ENCODE measurements at places on chromosomes 5 and 9.

DNA sequence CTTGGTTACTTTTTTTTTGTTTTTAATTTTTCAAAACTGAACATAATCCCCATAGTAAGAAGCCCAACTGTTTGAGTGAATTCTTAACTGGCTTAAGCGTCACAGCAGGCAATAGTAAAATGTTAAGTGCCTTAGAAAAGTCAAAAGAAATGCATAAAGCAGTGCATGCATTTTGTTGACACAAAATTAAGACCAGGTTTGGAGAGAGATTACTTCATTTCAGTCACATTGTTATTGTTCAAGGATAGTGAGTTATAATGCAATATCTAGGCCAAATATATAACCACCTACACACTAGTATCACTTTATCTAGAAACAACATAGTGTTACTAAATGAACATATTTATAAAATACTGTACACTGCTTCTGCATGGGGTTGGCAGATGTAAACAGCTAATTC lies 116.9 kb upstream of the KLF9 start:
- no peak for DNase-seq

DNA sequence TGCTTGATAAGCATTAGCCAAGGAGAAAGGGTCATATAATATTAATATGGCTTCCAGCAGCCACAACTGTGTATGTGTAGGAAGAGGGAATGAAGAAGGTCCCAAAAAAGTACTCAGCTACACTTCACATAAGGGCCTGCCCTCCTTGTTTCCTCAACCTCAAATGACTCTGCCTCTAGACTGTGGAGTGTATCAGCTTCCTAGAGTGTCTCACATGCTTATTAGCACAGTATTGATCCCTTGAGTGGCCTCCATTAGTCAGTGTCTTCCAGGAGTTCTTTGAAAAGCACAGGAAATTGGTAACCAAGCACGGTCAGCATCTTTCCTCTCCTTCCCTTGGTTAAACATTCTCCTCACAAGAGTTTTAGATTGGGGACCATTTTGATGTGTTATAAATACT lies 190.4 kb upstream of the ATP10B start:
- no peak for DNase-seq

GRCh38 chr5:87770601-87771121 lies 357.9 kb upstream of the CCNH start:
- DNase-seq, result no peak

- no peak for DNase-seq
These were observed 77.7 kb downstream of the NTNG2 start for GRCh38 chr9:132239518-132239917.

DNA sequence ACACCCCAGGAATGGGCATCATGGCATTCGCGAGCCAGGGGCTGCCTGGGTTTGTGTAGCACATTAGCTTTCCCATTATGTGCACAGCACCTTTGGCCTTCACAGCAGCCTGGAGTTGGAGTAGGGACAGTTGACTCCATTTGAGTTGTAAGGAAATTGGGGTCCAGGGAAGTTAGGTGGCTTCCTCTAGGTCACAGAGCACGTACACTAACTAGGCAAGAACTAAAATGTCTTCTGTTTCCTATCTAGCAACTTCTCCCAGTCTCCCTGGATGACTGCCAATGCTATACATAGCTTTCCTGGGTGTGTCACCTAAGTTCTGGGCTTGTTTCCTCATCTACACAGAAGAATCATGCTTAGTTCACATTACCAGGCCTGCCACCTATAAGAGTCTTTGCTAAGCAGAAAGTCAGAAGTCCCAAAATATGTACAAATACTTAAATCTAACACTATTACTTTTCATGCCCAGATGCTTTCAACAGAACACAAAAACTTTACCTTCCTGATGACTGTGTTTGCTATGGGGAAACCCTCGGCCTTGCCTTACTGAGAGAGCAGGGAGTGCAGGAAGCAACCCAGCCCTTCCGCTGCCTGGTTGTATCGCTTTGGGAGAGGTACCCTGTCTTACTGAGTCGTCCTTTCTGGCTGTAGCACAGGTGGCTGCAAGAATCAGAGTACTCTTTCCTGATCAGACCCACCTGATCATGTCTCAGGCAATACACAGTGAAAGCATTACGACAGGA lies 12.0 kb downstream of the MACROH2A1 start:
- DNase-seq, result no peak

DNA sequence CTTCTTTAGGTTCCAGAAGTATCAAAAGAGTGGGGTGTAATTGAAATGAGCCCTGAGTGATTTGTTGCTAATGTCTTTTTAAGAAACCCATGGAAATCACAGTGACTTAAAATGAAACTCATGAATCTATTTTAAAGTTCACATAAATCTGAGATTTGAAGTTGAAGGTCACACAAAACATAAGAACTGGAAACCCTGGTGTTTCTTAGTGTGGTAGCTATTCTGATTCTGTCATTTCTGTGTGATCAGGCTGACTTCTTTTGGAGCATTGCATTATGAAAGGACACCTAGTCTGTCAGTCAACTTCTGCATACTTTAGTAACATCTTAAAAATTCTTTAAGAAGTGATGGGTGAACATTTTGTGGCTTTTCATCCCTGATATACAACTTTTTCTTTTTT lies 448.8 kb downstream of the TLE4 start:
- DNase-seq, result no peak

DNA sequence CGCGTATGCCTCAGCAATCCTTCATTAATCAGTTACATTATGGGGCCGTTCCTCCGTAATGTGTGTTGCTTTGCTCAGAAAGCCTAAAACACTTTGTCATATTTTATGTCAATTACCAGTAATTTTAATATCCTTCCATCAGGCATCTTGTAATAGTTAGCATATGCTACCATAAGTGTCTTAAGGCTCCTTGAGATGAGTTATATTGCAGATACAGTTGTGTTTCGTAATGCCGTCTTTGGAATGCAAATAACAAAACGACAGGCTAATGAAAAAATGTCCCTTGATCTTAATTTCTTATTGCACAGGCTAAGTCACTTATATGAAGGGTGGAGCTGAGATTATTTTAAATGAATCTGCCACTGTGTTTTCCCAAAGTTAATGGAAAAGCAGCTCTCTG lies 50.5 kb downstream of the TBCA start:
- no peak for DNase-seq

- no peak for DNase-seq
These were observed 68.3 kb upstream of the OTULINL start for GRCh38 chr5:14513266-14513665.

- no peak for DNase-seq
These were observed 19.9 kb upstream of the ZSWIM6 start for GRCh38 chr5:61311836-61312808.

DNA sequence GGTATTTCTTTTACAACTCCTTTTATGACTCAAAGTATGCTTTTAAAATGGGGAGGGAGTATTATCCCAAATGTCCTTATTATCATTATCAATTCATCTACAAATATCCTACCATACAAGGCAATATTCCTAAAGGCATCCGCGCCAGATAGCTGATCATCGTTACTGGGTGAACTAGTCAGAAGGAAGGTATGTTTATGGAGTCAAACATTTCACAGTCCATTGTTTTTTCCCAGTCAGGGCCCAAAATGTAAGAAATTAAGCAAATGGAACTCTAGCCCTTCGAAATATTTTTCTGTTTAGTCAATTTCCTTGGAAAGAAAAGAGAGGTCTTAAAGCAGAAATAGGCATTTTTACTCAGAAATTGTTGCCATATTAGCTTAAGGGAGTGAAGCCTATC lies 188.5 kb upstream of the CCNG1 start:
- no peak for DNase-seq

DNA sequence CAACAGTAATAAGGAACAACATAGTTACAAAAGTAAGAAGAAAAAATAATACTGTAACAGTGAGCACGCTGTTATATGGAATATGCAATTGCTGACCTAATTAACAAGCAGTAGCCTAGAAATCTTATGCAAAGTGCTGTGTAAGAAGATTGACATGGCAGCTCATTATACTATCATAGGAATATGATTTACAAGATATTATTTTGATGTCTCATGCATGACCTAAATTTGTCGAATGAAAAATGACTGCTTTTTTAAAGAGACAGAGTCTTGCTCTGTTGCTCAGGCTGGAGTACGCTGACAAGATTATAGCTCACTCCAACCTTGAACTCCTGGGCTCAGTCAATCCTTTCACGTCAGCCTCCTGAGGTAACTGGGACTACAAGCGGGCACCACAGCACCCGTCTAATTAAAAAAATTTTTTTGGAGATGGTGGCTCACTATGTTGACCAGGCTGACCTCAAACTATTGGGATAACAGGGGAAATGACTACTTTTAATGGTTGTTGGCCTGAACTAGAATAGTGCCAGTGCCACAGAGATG lies 10.5 kb downstream of the RAD23B start:
- no peak for DNase-seq

DNA sequence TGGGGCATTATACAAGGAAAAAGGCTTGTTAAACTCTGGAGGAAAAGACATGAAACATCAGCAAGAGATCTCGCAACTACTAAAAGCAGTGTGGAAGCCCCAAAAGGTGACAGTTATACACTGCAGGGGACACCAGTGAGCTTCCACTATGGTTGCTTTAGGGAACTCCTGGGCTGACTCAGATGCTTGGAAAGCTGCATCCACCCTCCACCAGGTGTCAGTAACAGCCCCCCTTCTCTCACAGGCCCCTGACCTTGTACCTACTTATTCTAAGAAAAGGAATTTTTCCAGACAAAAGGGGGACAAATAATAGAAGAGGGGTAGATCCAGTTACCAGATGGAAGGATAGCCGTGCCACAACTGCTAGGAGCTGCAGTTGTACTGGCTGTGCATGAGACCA lies 154.4 kb upstream of the COX7C start:
- no peak for DNase-seq

- DNase-seq, result no peak
These were observed 2.7 kb downstream of the CCL27 start for GRCh38 chr9:34659592-34660253.

DNA sequence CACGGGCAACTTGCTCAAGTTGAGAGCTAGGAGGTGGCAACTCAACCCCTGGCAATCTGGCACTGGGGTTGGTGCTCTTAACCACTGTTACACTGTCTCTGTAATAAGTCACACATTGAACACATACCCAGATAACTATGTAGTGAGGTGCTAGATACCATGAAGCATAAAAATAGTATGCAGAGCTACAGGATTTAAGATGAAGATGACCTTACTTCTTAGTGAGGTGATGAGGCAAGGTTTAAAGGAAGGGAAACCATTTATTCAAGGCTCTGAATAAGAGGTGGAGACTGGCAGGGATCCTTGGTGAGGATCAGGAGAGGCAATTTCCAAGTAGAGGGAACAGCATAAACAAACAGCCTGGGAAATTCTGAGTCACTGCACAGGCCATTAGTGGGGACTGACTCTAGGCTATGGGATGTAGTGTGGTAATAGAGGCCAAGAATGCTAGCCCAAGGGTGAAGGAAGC lies 67.6 kb upstream of the NR3C1 start:
- no peak for DNase-seq

DNA sequence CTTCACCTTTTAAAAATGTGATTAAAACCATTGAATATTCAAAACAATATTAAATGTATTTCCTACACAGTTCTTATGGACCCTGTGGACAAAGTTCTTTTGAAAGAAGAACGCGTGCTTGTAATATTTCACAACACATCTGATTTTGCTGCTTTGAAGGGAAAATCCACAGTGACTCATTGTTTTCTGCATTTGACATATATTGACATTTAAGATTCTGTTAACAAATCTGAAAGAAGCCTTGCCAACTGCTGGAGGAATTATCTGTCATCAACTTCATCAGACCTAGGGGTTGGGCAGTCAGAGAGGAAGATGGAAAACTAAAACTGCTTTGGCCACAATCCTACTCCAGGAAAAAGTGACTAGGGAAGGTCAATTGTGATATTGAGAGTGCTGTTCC lies 56.9 kb upstream of the RASEF start:
- no peak for DNase-seq

DNA sequence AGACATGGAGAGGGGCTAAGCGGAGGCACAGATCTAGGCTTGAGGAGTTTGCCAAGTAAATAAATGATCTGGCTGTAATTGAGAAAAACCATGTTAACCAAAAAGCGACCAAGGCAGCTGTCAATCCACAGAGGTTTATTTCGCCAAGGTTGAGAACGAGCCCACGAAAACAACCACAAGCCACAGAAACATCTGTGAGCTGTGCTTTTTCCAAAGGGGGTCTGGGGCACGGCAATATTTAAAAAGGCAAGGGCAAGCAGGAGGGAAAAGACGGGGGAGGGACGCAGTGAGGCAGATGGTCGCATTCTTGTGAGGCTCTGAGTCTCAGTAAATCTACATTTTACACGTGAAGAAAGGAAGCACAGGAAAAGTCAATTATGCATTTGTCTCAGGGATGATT lies 25.4 kb downstream of the CCT5 start:
- DNase-seq, result no peak

GRCh38 chr9:93416530-93417235 lies 34.8 kb upstream of the FAM120A start:
- no peak for DNase-seq

DNA sequence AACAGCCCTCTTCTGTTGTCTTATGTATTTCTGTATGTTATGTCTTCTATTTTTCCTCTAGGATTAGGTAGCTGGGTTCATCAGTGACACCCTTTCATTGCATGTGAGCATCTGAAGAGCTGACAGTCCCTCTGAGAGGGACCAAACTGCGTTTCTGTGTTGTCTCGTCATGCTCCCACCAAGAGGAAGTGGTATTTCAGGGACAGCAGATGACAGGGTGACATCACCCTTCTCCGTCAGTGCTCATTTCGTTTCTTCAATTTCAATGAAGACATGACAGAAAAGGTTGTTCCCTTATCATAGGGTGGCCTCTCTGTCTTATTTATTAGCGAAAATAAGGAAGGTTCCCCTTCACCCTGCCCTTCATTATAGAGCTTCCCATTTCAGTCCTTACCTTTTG lies 225.9 kb upstream of the NR4A3 start:
- DNase-seq, result peak; percentile 12

- no peak for DNase-seq
These were observed 62.5 kb downstream of the CRB2 start for GRCh38 chr9:123418506-123418905.

GRCh38 chr5:166994226-166994625 lies 1297.2 kb upstream of the WWC1 start:
- DNase-seq, result no peak

- DNase-seq, result no peak
These were observed 57.9 kb upstream of the ERBIN start for GRCh38 chr5:65868509-65868908.

DNA sequence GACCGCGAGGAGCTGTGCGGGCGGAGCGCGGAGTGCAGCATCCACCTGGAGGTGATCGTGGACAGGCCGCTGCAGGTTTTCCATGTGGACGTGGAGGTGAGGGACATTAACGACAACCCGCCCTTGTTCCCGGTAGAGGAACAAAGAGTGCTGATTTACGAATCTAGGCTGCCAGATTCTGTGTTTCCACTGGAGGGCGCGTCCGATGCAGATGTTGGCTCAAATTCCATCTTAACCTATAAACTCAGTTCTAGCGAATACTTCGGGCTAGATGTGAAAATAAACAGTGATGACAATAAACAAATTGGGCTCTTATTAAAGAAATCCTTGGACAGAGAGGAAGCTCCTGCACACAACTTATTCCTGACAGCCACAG lies 590 bp downstream of the PCDHA6 start:
- DNase-seq, result no peak

- no peak for DNase-seq
These were observed 120.0 kb upstream of the KLF4 start for GRCh38 chr9:107609547-107609946.
